ENCODE measurements at places on chromosomes 5 and 9. TPM values are rescaled to one million over a fixed set of nuclear protein-coding genes. Genes with fewer than 3 reads are reported as not detected.

SPINK7 gene
- total RNA-seq, result not detected

PCDHB9 gene
- 11.9 TPM for total RNA-seq

SMC2 gene
- 24.4 TPM for total RNA-seq

SERF1A gene
- 28.8 TPM for total RNA-seq

KIF20A gene
- 6.3 TPM for total RNA-seq

UBTD2 gene
- 62.9 TPM for total RNA-seq

CDX1 gene
- total RNA-seq, result not detected

CCDC192 gene
- not detected for total RNA-seq

IL31RA gene
- not detected for total RNA-seq

AMBP gene
- not detected for total RNA-seq

C8G gene
- not detected for total RNA-seq

PRLR gene
- 3.8 TPM for total RNA-seq

INSL4 gene
- total RNA-seq, result not detected

GFI1B gene
- total RNA-seq, result not detected

PTCH1 gene
- total RNA-seq, result 18.2 TPM

STKLD1 gene
- total RNA-seq, result 1.6 TPM

NNT gene
- total RNA-seq, result 177 TPM

KLF4 gene
- total RNA-seq, result 2.2 TPM

DIPK1B gene
- total RNA-seq, result 37.9 TPM

DAB2IP gene
- 21.9 TPM for total RNA-seq

DBH gene
- total RNA-seq, result not detected

GPRIN1 gene
- 113 TPM for total RNA-seq

IFNB1 gene
- not detected for total RNA-seq
